ENCODE measurements at places on chromosomes 7 and 10.

- no peak for DNase-seq
These were observed 187.4 kb downstream of the CYP26A1 start for GRCh38 chr10:93261089-93261488.

GRCh38 chr7:25951414-25952260 is 200.4 kb upstream of the NFE2L3 start:
- no peak for DNase-seq

DNA sequence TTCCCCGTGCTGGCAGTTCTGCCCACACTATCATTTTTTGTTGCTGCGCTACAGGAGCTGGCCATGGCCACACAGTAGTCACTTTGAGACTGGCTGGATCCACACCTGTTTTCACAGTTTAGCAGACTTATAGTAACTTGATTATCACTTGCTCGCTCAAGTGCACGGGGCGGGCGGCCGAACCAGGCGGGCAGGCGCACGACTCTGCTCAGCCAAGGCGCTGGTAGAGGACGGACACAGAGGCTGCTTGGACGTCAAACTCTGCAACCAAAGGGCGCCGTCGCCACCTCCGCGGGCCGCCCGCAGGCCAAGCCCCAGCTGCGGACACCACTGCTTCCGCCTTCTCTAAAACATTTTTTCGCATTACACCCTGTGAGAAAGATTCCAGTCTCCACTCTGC is 38.4 kb upstream of the PHYHIPL start:
- no peak for DNase-seq

DNA sequence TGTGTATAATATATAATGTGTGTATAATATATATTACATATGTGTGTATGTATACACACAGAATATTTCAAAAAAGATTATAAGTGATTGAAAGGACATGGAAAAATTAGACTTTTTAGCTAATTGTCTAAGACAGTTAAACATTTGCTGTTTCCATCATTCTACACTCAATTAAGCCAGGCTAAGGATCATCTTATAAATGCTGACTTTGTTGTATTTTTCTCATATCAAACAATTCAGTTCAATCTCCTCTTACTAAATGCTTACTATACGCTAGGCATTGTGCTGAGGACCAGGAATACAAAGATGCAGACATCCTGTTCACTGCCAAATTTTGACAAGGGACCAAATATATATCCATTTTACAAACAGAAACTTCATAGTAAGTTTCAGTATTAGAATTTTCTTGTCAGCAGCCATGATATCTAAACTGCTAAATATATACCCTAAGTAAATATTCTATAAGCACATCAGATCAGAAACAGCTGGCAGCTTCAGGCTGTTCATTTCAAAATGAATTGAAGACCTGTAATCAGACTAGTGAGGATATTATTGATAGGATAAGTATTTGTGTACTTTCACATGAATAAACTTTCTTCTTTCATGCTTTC is 10.3 kb upstream of the LRRN3 start:
- DNase-seq: no peak

- no peak for DNase-seq
These were observed 53.6 kb upstream of the INSYN2A start for GRCh38 chr10:127250031-127250430.

GRCh38 chr7:102044984-102045673 is 227.7 kb downstream of the CUX1 start:
- no peak for DNase-seq

DNA sequence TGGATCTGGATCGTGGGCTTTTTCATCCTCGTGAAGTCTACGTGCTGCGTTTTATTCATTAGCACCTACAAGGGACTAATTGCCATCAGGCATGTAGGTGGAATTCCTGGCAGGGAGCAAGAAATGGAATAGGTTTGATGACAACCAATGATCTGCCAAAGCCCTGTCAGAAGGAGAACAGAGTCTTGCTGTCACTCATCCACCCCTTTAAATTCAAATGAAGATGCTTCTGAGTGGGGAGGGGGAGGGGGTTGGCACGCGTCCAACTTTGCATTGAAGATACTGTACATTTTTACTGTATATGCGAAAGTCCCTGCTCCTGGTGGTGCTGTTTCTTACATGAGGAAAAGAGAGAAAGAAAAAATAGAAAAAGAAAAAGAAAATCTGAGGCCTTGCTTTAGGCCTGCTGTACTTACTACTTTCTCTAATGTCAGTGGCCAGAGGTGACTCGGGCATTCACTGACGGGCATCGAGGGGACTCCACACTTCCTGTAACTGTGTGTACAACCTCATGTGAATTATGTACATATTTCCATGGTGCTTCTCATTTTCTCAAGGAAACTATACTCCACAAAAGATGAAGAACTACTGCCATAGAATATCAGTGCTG is 569.1 kb downstream of the INHBA start:
- DNase-seq: no peak

DNA sequence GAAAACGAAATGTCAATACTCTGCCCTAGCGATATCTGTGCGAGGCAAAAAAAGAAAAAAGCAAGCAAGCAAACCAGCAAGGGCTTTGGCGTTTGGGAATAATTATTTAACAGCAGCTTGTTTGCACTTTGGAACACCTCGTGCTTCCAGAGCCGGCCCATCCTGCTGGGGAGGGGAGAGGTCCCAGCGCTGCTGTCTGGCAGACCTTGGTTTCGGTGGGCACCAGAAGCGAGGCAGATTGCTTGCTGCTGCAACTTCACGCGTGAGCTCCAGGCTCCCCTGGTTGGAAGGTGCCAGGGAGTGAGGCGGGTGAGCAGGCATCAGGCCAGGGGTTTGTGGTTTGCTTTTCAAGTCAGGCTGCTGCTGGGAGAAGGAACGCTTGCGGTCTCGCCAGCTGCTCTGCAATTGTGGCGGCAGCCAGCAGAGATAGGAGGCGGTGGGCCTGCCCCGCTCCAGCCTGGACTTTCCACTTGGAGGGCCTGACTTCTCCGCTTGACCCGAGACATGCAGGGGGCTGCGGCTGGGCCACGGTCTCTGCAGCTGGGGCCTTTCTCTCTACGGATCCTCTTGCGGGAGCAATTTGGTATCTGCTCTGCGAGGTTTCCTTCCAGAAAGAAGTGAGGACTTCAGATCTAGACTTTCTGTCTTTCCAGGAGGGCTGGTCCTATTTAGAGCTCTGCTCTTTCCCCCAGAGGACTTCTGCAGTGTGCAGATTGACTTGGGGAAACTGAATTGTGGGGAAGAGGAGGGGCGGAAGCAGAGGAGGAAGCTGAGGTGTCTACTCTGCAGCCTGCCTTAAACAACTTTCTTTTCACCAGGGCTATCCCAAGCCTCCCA is 131.4 kb downstream of the PRPF18 start:
- DNase-seq: no peak

GRCh38 chr7:155820246-155820645 is 8.0 kb upstream of the SHH start:
- no peak for DNase-seq

DNA sequence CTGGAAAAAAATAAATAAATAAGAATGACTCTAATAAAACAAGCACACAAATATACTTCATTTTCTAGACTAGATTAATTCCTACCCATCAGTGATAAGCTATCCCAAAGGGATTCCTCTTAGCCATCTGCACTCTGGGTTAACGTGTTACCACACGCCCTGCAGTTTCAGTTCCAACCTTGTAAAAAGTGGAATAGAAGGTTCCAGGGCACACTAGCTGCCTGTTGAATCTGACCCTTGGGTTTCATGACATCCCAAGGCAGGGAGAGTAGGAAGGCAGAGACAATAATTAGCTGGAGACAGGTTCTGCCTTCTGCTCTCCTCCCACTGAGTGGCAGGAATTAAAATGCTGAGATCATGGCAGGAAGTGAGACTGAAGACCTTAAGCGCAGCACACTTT is 33.5 kb downstream of the SLC37A3 start:
- DNase-seq: no peak

- DNase-seq: no peak
These were observed 371.0 kb downstream of the DPP6 start for GRCh38 chr7:154423231-154423630.

GRCh38 chr10:131400513-131400912 is 89.0 kb upstream of the TCERG1L start:
- DNase-seq: no peak

DNA sequence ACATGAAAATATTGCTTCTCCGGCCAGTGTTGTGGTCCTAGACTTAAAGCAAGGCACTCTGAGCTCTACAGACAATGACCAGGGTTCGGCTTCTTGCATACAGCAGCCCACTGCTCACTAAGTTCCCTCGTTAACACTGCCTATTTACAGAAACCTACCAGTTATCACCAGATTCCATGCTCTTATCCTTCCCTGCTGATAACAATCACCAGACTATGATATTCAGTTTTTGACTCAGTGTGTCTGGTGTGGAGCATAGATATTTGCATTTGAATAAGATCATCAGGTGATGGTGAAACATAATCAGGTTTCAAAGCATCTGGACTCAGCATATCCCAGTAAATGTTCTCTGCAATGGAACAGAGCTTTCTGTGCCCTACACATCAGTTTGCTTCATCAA is 182.3 kb downstream of the SNX13 start:
- DNase-seq: no peak

Measured in stimulated activated CD8-positive, alpha-beta memory T cell treated with anti-CD3 and anti-CD28 coated beads, Interleukin-15, amount 100 ng/mL, for 4 hours (primary cell).